ENCODE measurements at places on chromosomes 6 and 20. TPM values are rescaled to one million over a fixed set of nuclear protein-coding genes. Genes with fewer than 3 reads are reported as not detected.

DNA sequence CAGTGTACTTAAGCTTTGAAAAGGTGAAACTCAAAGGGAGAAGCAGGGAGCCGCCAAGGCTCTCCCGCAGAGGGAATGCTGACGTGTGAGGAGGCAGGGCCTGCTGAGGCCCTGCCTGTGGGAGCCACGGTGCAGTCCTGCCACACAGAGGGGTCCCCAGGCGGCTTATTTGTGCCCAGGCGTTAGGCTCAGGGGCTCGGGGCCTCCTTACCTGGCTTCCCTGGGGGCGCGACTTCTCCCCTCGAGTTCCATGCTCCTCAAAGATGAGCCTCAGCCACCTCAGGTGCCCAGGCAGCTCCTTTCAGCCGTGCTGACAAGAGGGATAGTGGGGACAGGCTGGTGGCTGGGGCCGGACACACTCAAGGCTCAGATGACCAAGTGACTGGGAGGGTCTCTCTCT, 2.2 kb upstream of the KIF25 start:
- DNase-seq, result no peak

DNA sequence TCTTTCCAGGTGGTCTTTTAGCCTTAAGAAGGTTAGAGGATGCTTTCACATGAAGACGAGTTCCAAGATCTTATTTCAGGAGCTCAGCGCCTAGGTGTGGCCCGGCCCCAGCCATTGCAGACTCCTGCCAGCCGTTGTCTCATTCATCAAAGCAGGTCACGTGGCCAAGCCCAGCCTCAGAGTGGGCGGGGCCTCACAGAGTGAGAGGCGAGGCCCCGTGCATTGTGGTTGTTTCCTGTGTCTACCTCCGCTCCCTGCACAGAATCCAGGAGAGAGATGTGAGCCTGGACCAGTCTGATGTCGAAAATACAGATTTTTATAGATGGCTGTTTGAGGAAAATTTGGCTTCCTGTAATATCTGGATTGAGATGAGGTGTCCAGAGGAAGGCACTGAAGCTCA, 49.2 kb upstream of the CST5 start:
- no peak for DNase-seq

GRCh38 chr6:5878792-5879191, 127.9 kb downstream of the NRN1 start:
- no peak for DNase-seq

DNA sequence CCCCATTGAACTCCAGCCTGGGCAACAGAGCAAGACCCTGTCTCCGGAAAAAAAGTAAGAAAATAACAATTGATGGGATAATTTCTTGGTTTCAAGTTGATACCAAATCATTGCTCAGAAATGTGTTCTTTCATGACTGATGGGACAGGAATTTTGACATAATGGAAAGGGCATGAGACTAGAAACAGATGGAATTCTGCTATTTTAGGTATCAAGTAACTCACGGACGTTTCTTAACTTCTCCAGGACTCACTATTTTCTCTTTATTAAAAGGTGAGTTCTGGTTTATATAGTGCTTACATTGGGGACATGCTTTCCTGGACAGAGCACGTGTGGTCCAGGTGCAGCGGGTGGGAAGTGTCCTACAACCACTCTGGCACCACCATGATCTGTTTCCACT, 6.0 kb upstream of the DSP start:
- DNase-seq, result no peak

DNA sequence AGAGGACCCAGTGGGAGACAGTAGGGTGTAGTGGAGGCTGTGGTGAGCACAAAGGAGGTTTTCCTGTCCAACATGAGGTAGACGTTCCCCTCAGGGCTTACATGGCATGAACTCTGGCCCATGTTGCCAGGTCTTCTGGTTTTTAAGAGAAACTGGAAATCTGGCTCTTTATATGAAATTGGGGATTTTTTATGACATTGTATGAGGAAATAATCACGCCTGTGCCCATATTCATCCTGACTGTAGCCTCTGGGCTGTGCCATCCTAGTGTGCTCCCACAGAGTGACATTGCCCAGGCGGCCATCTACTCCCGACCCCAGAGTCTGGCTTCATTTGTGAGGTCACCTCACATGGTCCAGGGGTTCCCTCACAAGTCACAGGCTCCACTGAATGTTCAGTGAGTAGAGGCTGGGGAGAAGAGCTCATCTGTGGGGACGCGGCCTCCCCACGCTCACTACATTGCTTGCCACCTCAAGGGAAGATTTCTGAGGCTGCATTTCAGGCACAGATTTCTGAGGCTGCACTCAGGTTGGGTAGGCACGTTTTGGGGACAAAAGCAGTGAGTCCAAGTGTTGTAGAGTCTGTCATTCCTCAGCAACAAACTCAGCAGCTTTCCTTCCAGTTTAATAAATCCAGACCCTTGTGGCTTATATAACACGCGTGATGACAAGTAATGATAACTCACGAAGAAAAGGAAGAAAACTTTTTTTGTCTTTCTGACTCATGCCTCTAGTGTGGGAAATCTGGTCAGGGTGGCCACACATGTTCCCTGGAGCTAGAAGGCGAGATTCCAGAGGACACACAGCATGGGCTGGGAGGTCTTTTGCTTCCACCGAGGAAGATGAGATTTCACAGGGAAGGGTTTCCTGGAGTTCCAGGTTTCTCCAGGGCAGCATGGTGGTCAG, 41.7 kb downstream of the SLC24A3 start:
- no peak for DNase-seq

- no peak for DNase-seq
Measured at GRCh38 chr20:58755062-58755697, 62.6 kb downstream of the NPEPL1 start.

- no peak for DNase-seq
Measured at GRCh38 chr6:35730745-35731413, 6.0 kb upstream of the ARMC12 start.

GRCh38 chr6:3389390-3390167, 67.3 kb downstream of the SLC22A23 start:
- DNase-seq, result no peak

DNA sequence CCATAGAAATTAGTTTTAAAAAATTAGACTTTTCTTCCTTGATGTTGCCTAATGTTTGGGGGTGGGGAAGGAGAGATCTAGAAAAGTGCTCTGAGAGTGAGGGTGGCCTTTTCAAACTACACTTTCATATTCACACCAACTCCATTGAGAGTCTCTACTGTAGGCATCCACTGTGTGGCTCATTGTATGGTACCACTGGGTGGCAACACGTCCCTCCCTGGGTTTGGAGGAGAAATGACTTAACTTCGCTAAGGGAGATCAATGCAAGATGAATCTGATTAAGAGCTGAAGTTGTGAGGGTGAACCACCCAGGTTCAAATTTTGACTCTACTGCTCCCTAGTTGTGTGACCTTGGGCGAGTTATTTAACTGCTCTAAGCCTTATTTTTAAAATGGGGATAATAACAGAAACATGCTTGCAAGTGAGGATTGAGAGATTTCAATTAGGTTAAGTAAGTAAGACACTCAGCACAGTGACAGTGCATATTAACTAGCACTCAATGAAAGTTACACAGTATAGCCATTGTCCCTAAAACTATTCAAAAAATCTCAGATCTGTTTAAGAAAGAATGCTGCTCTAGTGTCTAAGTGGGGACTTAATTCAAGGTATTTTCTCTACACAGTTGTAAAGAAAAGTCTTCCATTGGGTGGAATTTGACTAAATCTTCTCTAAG, 193.5 kb upstream of the CNR1 start:
- no peak for DNase-seq

GPR63 gene
- 0.10 TPM for total RNA-seq

FOXC1 gene
- 7.9 TPM for total RNA-seq

PIGU gene
- 24.4 TPM for total RNA-seq

Measured in glomerular endothelial cell (primary cell).